ENCODE measurements at places on chromosomes 12 and 14. TPM values are rescaled to one million over a fixed set of nuclear protein-coding genes. Genes with fewer than 3 reads are reported as not detected.

Gene SDSL
- total RNA-seq = 7.7 TPM

Gene FAM161B
- 0.66 TPM for total RNA-seq

Gene PAX9
- total RNA-seq = 3.8 TPM

Gene POP5
- 44.8 TPM for total RNA-seq

Gene ATP5F1B
- total RNA-seq = 382 TPM

Gene CAPZA3
- not detected for total RNA-seq

Gene TEX22
- total RNA-seq = 0.11 TPM

Gene CLMN
- 4.7 TPM for total RNA-seq

Gene KERA
- total RNA-seq = 72.5 TPM

Gene DACT1
- 3.2 TPM for total RNA-seq

Gene PTGR2
- total RNA-seq = 3.9 TPM

Gene GLIPR1L1
- total RNA-seq = not detected

Gene TXNRD1
- total RNA-seq = 294 TPM

Gene LALBA
- total RNA-seq = not detected

Gene PPP4R4
- 1.00 TPM for total RNA-seq

Gene ZNF219
- 3.2 TPM for total RNA-seq

Gene AKAP3
- total RNA-seq = 2.5 TPM

Measured in SJSA1 (cell line).